ENCODE measurements at places on chromosomes 12 and 14.

DNA sequence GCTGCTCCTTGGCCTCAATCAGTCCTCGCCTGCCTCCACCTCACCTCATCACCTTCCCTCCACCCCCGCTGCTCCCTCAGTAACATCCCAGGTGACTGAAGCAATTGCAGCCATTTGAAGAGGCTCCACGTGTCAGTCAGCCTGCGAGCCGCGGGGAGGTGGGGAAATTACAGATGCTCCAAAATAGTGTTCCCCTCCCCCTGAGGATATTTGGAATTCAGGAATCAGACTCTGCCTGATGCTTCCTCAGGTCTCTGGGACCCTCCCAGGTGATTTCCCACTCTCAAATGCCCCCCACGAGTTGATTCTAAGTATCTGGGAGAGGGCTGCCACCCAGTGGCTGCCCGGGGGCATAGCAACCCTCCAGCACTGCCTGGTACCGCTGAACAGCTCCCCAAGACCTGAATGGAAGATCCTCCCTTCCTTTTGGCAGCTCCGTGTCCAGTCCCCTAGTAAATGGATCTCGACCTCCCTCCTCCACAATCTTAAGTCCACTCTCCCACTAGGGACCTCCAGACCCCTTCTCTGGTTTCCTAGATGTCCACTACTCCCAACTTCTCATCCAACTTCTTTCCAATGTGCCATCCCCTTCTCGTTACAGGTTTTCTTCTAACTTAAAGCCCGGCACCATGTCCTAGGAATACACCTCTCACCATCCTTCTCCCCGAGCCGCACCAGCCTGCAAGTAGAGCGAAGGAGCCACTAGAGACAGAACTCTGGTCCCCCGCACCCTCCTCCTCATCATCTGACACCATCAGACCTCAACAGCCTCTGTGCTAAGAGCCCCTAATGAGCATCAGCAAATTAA, 1.4 kb upstream of the ASIC1 start:
- no peak for DNase-seq

DNA sequence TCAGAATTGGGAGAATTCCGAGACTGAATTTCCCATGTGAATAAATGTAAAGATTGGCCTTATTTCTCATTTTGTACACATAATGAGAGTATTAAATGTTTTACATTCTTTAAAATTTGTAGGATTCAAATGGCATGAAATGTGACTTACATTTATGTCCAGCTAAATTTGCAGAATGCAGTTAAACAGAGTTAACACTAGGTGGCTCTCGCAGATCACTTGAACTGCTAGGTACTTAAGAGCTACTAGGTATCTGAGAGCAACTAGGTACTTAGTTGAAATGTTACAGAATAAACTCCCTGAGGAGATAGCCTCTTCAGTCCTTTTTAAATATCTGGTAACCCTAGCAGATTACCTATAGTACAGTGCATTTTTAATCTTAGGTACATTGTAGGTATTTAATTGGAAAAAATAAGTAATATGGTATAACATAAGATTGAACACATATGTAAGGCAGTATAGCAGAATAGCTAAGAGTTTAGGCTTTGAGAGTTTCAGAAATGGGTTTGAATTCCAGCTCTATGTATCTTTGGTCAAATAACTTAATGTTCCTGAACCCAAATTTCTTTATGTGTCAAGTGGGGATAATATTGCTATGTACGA, 73.8 kb downstream of the KIAA0586 start:
- DNase-seq = peak; percentile 74

GRCh38 chr12:82055391-82055790, 296.2 kb upstream of the PPFIA2 start:
- no peak for DNase-seq

DNA sequence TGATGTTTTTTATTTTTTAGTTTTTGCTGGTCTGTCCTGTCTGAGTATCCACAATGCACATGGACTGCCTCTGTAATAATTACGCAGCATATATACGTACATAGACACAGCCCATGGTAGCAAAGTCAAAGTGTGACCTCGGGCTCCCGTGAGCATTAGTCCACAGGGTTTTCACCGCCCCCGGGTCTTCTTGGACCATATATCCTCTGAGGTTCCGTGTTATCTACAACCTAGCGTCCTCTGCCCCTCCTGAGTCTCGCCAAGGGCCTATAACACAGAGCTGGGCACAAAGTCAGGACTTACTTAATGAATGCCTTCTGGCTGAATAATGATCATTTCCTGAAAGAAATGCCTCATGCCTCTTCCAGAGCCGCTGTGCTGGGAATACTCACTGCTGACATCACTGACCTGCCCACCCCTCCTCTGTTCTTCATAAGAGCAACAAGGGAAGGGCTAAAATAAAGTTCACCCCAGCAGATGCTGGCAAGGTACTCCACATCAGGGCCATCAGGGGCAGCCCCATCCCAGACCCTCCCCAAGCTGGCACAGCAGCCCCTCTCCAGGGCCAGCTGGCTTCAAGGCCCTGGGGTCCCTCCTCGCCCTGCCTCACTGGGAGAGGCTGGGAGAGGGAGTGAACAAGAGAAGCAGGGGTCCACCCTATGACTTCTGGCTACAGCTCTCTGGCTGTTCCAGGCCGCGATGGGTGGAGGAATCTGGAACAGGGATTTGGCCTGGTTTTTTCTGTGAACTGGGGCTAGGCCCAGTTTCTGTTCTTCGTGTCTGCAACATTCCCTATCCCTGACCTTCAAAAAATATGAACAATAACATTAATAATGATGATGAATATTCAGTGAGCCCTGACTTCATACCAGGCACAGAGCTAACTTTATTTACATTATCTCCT, 7.9 kb downstream of the HDAC7 start:
- DNase-seq = peak; percentile 41

DNA sequence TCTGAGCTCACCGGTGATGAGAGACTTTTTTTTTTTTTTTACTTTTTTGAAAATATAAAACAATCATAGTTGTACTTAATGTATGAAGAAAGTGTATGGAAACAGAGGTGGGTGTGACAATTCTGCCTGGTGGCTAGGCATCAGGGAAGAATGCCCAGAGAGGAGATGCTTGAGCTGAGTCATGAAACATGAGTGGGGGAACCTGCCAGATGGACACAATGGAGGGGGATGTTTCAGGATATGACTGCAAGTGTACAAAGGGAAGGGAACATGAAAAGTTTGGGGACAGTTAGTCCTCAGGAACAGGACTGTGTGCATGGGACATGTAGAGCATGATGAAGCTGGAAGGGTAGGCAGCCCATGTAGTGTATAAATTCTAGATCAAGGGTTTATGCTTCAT, 274.2 kb upstream of the E2F7 start:
- no peak for DNase-seq

DNA sequence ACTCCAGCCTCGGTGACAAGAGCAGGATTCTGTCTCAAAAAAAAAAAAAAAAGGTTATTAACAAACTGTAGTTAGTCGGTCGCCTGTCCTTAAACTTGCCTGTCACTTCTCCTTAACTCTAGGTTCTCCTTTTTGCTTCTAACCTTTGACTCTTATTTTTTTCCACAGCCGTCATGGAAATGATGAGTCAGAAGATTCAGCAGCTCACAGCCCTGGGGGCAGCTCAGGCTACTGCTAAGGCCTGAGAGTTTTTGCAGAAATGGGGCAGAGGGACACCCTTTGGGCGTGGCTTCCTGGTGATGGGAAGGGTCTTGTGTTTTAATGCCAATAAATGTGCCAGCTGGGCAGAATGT, 418 bp upstream of the MYG1 start:
- DNase-seq = no peak

- DNase-seq = no peak
These were observed 5.7 kb upstream of the SLC38A4 start for GRCh38 chr12:46831335-46832129.

DNA sequence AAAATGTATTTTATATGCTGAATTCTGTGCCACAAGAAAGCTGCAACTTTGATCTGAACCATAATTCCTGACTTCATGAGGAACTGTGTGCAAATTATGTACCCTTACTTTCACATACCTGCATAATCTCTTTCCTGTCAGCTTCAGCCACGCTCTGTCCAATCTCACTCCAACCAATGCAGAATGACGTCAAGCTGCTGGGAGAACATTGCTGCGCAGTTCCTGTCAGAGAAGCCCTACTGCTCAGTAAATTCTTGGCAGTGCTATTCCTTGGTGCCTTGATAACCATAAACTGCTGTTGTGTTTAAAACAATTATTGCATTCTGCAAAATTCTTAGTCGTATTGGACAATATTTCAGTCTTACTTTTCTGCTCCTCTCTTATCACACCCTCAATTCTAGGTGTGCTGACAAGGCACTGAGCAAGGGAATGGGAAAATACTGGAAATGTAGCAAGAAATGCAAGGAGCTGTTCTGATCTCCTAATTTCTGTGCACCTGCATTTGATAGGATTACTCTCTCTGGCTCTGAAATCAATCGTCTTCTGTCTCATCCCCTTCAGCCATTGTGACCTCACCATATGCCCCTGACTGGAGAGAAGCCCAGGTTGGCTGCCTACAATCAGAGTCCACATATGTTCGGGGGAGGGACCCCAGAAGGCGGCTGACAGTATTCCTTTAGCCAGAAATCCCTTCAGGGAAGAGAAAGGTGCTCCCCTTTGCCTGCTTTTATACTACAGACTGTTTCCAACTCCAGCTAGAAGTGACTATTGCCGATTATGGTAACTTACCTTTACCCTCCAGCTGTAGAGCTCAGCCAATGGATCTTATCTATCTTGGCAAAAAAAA, 274.9 kb upstream of the NOVA1 start:
- no peak for DNase-seq

- DNase-seq = no peak
These were observed 22.4 kb downstream of the ATF7 start for GRCh38 chr12:53603804-53604203.

DNA sequence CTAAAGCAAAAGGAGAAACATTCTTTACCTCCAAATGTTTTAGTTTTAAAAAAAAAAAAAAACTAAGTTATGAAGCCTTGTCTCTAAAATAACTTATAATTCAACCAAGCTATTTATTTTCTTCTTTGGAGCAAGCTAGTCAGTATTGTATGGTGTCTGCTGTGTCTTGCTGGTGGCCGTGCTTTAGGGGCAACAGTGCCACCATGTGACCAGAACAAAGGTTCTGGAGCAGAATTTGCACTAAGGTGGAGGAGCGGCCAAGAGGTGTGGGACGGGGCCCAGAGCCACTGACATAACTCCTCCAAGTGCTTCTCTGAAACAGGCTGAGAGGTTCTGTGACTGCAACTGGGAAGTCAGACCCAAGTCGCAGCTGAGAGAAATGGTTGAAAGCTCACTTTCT, 4.5 kb downstream of the FICD start:
- no peak for DNase-seq

DNA sequence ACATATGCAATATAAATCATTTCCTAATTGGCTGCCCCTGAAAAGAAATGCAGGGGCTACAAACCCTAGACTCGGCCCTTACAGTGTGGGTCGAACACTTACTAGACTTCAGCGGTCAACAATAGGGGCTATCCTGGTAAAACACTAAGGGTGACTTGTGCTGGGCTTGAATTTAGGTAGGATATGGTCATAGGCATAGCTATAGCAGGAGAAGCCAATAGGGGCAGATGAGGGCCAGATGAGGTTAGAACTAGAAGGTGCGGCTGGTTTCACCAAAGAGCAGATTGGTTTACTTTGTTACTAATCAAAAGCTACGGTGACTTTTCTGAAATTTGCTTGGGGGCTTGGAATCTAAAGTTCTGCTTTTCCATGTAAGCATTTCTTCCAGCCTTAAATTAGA, 282.3 kb upstream of the DIO2 start:
- no peak for DNase-seq

DNA sequence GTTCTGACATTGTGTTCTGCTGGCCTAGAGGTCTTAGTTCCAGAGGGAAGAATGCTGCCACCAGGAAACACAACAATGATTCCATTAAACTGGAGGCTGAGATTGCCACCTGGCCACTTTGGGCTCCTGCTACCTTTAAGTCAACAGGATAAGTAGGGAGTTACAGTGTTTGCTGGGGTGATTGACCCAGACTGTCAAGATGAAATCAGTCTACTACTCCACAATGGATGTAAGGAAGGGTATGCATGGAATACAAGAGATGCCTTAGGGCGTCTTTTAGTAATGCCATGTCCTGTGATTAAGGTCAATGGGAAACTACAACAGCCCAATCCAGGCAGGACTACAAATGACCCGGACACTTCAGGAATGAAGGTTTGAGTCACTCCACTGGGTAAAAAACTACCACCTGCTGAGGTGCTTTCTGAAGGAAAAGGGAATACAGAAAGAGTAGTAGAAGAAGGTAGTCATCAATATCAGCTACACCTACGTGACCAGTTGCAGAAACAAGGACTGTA, 852.6 kb downstream of the LRFN5 start:
- no peak for DNase-seq

- DNase-seq = no peak
These were observed 1072.5 kb upstream of the ATXN7L3B start for GRCh38 chr12:73465106-73465505.

- DNase-seq = no peak
These were observed 18.8 kb upstream of the KRT78 start for GRCh38 chr12:52867642-52868041.

DNA sequence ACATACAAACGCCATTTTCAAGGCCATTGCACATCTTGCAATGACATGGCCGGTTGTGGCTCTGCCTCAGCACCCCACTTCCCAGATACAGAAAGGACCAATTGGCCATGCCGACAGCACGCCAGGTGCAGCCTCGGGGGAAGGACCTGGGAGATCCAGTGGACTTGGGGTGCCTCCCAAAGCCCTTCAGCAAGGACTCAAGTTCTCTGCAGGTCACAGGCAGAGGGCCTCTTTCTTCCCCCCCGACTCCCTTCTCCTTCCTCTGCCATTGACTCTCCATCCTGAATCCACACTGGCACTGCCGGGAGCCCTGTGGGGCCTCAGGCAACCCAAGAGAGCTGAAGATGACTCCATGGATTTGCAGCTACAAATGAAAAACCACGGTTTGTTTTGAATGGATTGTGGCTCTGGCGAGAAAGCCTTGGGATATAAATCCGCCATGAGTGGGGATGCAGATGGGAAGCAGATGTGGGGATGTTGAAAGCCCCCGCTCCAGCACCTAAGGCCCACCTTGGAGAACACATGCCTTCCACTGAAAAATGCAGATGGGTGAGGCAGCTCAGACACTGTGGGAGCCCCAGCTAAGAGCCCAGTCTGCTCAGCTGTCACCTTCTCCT, 35.1 kb upstream of the LTBP2 start:
- no peak for DNase-seq

DNA sequence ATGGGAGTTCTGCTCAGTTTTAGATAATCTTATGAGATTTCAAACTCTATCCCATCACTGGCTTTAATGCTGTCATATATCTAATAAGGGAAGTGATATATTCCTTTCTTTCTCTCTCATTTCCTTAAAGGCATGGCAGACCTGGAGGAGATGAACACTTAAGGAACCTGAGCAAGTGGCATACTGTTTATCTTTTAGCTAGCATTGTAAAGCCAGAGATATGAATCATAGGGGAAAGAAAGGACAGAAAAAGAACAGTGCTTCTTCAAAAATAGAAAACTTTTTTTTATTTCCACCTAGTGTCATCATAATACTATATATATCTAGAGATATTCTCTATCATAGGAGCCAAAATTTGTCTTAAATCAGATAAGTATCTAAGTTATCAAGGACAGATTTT, 68.3 kb upstream of the PSMA6 start:
- no peak for DNase-seq

DNA sequence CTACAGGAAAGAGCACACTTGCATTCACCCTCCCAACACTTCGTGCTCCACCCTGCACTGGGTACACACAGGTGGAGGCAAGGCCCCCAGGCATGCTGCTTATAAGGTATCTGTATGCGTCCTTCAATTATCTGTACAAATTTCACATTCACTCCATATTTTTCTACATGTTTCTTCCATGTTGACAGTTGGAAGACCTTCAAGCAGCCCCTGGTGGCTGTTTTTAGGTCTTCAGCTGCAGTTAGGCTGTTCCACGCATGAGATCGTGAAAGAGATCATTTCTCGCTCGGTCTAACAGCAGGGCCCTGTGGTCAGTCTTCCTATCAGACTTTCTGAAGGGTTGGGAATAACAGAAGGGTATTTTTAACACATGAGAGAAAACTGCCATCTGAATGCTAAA, 47.1 kb downstream of the PLXNC1 start:
- DNase-seq = no peak

All from AG04449 (cell line).